ENCODE measurements at places on chromosomes 5 and 9.

DNA sequence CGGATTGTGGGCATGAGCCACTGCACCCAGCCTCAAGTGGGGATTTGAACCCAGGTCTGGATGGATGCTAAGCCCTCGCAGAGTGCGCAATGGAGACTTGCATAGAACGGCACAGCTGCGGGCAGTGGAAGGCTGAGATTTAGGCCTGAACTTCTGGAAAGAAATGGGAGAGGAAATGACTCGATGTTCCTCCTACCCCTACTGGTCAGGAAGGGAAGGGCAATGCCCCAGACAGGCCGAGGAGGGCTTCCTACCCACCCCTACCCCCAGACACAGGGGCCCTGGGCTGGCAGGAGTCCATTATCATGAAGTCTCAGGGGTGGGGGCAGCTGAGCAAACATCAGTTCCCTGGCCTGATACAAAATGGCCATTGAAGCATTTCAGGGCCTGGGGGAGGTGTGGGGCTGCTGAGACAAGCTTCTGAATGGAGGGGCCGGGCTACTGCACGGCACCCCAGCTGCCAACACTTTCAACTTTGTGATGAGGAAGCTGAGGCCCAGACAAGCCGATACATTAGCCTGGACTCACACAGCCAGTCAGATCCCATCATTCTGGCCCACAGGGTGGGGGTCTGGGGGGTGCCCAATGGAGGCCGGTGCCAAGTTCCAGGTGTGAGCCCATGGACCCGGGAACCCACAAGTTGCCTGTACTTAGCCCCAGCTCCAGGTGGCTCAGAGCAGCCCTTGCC is 13.5 kb upstream of the WDR38 start:
- DNase-seq: no peak

DNA sequence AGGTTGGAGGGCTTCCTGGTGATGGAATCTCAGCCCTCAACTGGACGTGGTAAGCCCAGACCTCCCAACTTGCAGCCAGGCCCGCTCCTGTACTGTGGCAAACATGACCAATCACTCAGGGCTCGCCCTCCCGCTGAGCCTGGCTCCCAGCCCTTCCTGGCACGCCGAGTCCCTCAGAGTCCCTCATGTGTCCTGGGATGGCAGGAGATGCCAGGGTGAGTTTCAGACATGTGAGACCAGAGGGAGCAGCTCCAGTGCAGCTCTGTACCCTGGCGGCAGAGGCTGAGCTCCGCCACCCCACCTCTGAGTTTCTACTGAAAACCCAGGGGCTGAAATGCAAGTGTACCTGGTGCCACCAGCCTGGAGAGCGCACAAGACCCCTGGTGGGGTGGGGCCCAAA is 42.0 kb upstream of the RXRA start:
- DNase-seq: no peak

- DNase-seq: no peak
Measured at GRCh38 chr9:6924988-6925563, 167.3 kb downstream of the KDM4C start.

DNA sequence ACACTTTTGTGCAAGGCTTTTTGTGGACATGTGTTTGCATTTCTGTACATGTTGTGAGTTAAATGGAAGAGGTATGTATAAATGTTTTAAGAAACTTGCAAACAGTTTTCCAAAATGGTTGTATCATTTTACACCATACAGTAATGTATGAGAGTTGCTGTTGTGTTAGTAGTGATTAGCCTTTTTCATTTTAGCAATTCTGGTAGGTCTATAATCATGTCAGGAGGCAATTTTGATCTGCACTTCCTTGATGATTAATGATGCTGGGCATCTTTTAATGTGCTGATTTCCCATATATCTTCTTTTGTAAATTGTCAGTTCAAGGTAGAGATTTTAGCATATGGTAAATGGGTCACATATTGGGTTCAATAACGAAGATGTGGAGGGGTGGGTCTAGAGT is 87.3 kb downstream of the ANKRD18B start:
- DNase-seq: no peak

GRCh38 chr9:134814598-134815215 is 65.9 kb upstream of the FCN2 start:
- no peak for DNase-seq

DNA sequence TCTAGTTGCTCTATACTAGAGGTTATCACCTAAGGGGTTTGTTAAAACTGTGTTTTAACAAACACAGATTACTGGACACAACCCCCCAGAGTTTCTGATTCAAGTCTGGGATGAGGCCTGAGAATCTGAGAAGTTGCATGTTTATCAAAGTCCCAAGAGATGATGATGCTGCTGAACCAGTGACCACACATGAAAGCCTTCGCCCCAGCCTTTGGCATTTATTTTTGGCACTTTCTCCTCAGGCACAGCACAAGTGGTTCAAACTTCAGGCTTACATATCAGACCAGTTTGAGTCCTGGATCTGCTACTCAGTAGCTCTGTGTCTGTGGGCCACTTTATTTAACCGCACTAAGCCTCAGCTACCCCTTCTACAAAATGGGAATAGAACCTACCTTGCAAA is 407.2 kb upstream of the PIK3R1 start:
- DNase-seq: no peak

- DNase-seq: no peak
Measured at GRCh38 chr5:181153814-181154213, 6.4 kb downstream of the OR2V2 start.

GRCh38 chr5:53616939-53617549 is 56.6 kb downstream of the NDUFS4 start:
- no peak for DNase-seq

GRCh38 chr9:133914442-133915342 is 77.4 kb downstream of the VAV2 start:
- DNase-seq: no peak

DNA sequence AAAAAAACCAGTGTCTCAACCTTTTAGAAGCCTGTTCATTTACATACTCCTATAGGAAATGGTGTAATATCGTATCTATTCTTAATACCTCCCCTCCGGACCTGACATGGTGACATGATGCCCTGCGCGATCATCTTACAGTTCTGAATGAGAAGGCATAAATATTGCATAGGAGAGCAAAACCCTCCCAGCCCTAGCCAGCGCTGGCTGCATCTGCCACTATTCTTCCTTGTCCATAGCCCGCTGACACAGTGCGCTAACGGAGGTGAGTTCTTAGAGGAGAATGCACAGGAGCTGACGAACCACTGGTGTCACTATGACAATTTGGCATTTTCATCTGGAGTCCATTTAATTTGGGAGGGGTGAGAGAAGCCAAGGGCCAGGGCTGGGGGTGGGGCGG is 290.1 kb downstream of the EFNA5 start:
- DNase-seq: no peak

DNA sequence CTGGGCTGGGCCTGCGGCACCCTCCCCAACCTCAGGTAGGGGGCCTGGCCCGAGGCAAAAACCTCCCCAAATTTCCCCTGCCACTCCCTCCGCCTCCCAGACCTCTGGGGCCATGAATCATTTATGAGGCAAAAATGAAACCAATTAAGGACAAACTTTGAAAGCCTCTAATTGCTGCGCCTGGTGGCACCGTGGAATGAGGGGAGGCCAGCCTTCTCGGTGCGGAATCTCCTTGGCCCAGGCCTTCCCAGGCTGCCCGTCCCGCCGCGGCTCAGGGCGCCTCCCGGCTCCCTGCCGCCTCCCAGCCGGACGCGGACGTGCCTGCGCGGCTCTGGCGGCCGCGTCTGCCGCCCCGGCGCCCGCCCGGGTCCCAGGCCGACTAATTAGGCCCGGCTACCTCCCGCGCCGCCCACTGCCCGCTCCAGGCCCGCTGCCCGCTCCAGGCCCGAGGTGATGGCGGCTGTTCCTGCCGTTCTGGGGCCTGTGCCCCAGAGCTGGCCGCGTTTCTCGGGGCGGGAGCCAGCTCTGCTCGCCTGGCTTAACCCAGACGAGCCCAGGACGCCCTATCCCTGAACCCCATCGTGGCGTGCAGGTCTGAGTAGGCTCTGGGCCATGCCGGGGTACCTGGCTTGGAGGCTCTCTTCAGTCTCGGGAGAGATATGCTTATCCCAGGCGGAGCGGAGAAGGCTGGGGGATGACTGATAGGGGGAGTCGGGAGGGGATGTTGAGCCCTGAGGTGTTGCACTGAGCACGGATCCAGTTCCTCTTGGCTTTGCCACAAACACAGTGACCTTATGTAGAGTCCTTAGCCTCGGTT is 20.1 kb downstream of the CXXC5 start:
- no peak for DNase-seq

GRCh38 chr5:77266291-77266690 is 55.8 kb downstream of the PDE8B start:
- DNase-seq: no peak

GRCh38 chr5:136251502-136252169 is 58.7 kb upstream of the SMIM32 start:
- DNase-seq: no peak

DNA sequence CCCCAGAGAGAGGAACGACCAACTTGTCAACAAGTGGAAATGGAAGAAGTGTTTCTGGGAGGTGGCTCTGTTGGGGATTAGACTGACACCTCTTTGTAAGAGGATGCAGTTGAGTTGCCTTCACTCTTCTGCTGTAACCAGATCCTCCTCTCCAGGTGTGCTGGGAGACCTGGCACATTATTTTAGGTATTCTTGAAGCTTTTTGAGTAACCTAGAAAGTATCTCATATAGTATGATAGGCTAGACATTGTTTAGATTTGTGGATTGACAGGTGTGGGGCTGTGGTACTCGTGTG is 21.6 kb downstream of the SNX30 start:
- DNase-seq: no peak

- no peak for DNase-seq
Measured at GRCh38 chr9:121637713-121638220, 13.7 kb upstream of the DAB2IP start.

- DNase-seq: no peak
Measured at GRCh38 chr9:20689833-20690232, 5.8 kb downstream of the FOCAD start.

DNA sequence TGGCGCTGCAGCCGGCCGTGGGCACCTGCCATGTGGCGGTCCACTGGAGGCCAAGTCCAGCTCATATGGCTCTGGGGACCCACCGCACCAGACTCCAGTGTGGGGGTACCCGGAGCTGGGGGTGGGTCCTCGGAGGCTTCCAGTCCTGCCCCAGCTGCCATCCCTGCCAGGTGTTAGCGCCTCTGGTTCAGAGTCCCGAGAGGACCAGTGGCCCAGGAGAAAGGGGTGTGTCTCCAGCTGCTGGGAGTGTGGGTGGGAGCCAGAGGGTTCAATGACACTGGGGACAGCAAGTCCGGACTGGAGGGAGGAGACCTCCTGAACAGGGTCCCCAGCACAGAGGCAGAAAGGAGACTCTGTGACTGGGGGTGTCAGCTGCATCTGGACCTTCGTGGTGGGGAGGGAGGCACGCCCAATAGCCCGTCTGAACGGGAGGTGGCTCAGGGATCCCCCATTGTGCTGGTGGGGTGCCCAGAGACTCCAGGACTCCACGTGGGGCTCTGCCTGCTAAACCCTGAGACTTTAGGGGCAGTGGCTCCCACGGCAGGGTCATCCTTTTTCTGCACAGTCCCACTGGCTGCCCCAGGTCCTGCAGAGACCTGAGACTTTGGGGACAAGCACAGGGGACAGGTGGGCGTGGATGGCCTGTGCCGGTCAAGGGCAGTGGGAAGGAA is 2.4 kb upstream of the AHRR start:
- no peak for DNase-seq

DNA sequence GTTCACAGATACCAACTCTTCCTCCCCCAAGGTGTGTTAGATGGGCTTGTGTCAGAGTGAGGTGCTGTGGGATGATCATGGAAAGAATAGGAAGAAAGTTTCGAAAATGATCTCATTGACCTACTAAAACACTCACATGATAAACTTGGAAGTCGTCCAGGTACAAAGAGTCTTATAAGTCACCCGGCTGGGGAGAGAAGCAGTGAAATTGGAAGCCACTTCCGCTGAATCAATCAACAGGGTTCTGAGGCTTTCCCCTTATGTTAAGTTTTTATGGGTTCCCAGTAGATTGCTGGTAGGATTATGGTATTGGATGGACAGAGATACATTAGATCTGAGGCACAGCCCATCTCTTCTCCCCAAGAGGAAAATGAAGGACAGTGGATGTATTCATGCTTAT is 218.8 kb upstream of the MSX2 start:
- no peak for DNase-seq

DNA sequence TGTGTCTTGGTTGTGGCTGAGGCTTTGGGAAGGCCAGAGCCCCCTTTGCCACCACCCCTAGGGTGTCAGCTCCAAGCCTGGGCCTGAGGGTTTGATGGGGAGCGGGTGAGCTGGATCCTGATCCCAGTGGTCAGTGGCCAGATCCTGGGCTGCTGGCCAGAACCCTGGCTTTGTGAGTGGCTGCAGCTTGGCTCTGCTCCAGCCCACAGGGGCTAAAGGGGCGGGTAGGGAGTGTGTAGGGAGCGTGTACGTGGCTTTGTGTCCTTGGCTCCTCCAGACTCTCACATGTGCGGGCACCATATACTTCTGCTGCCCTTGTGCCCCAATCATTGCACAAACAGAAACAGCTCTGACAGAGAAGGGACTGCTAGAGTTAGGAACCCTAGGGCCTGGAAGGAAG is 1.2 kb upstream of the IL11RA start:
- no peak for DNase-seq

DNA sequence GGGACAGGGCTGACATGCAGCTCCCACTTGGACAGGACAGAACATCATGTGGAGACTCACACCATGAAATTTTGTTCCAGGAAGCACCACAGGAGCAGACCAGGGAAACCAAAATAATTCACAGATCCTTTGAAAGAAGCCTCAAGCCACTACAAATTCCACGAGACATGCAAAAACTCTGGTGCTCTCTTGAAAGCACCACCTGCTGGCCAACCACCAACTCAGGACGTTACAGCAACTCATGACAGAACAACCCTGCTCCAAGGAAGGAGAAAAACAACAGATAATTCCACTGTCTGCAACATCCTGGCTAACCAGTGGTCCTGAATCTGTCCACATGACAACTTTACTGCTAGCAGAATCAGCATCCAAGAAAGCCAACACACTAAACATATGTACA is 516.0 kb downstream of the SPATA31D1 start:
- no peak for DNase-seq
